ENCODE measurements at places on chromosomes 6 and 20. TPM values are rescaled to one million over a fixed set of nuclear protein-coding genes. Genes with fewer than 3 reads are reported as not detected.

- no peak for DNase-seq
Measured at GRCh38 chr6:6825193-6825784, 236.8 kb downstream of the LY86 start.

KIF13A gene
- 23.4 TPM for total RNA-seq

FAM209B gene
- 1.9 TPM for total RNA-seq

- DNase-seq = no peak
Measured at GRCh38 chr6:29559524-29560287, at the start of gene UBD. TSS of gene UBD (minus strand) at chr6:29559732. CDS start at chr6:29559701, 31 bp downstream.

HNF4A gene
- total RNA-seq = not detected

DNA sequence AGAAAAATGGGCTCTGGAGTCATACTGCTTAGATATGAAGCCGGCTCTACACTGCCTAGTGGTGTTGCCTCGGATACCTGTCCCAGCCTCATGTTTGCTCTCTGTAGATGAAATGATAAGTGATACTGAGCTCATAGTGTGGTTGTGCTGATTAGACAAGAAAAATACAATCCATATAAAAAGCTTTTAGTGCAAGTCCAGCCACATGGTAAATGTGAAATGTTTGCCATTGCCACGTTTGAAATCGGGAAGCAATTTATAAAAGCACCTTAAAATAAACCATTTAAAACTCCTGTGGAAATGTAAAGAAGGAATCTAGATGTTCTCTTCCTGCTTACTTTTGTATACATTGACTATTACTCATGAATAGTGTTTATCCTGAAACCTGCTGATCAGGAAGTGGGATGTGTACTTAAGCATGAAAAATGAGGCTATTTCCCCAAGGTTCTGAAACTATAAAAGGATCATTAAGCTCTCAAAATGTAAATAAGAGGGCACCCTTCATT is 13.1 kb upstream of the PBOV1 start:
- DNase-seq = no peak

DNA sequence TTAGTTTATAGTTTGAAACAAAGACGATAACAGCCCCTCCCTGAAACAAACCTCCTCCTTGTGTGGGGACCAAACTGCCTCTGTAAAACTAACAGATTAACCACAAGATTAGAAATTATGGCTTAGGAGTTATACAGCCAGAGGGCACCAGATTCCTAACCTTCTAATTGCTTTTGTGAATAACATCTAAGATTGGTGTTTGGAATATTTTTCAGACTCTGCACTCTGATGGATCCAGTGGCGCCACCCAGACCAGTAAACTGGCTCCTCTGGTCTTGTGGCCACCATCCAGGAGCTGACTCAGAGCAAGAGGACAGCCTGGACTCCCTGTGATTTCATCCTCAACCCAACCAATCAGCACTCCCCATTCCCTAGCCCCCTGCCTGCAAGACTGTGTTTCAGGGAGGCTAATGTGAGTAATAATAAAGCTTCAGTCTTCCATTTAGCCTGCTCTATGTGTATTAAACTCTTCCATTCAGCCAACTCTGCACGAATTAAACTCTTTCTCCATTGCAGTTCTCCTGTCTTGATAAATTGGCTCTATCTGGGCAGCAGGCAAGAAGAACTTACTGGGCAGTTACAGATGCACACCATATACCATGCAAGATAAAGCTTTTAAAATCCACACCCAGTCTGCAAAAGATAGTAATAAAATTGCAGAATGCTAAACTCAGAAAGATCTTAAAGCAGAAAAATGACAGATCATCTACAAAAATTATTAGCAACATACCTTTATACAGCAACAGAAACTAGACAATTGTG is 58.5 kb upstream of the SLC22A16 start:
- no peak for DNase-seq

DNA sequence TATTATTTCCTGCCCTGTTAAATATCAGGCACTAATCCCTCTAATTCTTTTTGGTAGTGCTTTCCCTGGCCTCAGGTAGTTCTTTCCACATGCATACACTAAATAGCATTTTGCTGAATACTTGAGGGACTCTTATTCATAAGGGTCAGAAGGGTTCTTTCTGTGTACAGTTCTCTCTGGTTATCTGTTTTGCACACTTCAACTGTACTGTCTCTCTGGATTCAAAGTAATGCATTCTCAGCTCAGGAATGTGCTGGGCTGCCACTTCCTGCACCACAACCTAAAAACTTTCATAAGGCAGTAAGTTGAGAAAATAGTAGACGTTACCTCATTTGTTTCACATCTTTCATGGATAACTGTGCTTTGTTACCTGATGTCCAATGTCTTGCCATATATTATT is 32.1 kb downstream of the C6orf141 start:
- no peak for DNase-seq

GRCh38 chr6:3696525-3697088 is 54.9 kb downstream of the PXDC1 start:
- no peak for DNase-seq

- no peak for DNase-seq
Measured at GRCh38 chr6:44133003-44133931, 5.9 kb downstream of the TMEM63B start.

DNA sequence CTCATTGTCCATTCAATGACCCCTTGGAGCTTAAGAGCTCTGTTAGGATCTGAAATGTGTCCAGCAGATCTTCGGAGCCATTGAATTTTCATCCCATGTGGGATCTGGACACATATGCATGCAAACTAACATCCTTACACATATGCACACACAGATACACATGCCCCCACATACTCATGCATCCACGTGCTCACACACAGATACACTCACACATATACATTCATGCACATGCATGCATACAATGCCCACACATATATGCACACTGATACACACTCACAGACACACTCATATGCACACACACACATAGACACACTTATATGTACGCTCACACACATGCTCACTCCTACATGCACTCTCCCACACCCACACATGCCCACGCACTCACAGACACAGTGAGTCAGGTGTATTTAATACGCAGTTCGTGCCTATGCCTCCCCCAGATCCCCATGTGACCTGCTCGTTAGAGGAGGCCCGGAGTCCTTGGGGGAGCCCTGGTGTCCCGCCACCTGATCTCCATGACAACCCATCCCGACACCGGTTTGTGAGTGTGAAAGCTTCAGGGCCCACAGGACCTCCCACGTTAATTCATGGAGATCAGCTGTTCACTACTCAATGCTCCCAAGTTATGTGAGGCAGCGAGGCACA is 121.9 kb upstream of the SULF2 start:
- DNase-seq = no peak

FRK gene
- 0.07 TPM for total RNA-seq

- no peak for DNase-seq
Measured at GRCh38 chr6:29992807-29993206, 50.5 kb downstream of the HLA-A start.

EYA2 gene
- 1.8 TPM for total RNA-seq

DYNLT2 gene
- 7.2 TPM for total RNA-seq

All from B cell (primary cell).